ENCODE measurements at places on chromosomes 7 and 10. TPM values are rescaled to one million over a fixed set of nuclear protein-coding genes. Genes with fewer than 3 reads are reported as not detected.

The METTL2B gene
- 17.4 TPM for polyA plus RNA-seq

GRCh38 chr10:98536551-98536950 is 89.8 kb upstream of the HPS1 start:
- H3K4me1 ChIP-seq: no peaks in the 10 kb centered on the region
- H3K4me3 ChIP-seq: no peak overlapping the region
- H3K27me3 ChIP-seq: no peaks in the 10 kb centered on the region
- no peak overlapping the region for H3K27ac ChIP-seq
- peak; percentile 7 for DNase-seq

DNA sequence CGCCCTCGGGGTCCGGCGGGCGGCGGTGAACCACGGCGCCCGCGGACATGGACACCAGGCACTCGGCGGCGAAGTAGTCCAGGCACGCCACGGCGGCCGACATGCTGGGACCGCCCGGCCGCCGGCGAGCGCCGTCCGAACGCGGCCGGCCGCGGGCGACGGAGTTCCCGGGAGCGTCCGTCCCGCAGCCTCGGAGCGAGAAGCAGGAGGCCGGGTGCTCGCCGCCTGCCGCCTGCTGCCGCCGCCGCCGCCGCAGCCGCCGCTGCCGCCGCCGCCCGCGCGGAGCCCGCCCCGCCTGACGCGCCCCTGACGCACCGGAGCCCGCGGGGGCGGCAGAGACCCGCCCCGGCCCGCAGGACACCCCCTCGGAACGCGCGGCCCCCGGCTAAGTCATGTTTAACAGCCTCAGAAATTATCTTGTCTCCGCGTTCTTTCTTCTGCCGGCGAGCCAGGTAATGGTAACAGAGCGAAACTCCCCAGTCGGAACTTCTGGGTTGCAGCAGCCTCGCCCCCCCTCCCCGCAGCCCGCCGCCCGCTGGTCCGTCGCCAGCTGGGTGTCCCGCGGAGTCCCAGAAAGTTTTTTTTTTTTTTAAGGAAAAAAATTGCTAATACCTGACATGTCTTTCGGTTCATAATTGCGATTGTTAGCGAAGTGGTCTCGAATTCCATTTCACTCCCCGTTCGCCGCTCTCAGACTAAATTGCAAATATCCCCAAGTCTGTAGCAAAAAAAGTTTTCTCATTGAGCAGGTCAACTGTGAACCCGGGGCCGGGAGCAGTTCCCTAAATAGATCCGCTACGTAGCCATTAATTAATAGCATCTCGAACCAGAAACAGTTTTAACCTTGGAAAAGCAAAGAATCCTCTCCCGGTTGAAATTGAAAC is at the start of gene KLF14:
TSS of gene KLF14 (minus strand) at position 277 of the 884 bp plus-strand sequence. CDS start at position 103, 174 bp downstream.
- peak within 1 kb of the TSS; percentile 73 for H3K4me3 ChIP-seq
- peaks cover 5% of the 10 kb centered on the region for H3K4me1 ChIP-seq
- DNase-seq: no peak
- peaks cover 55% of the 10 kb centered on the region for H3K27me3 ChIP-seq
- H3K27ac ChIP-seq: no peak within 1 kb of the TSS

DNA sequence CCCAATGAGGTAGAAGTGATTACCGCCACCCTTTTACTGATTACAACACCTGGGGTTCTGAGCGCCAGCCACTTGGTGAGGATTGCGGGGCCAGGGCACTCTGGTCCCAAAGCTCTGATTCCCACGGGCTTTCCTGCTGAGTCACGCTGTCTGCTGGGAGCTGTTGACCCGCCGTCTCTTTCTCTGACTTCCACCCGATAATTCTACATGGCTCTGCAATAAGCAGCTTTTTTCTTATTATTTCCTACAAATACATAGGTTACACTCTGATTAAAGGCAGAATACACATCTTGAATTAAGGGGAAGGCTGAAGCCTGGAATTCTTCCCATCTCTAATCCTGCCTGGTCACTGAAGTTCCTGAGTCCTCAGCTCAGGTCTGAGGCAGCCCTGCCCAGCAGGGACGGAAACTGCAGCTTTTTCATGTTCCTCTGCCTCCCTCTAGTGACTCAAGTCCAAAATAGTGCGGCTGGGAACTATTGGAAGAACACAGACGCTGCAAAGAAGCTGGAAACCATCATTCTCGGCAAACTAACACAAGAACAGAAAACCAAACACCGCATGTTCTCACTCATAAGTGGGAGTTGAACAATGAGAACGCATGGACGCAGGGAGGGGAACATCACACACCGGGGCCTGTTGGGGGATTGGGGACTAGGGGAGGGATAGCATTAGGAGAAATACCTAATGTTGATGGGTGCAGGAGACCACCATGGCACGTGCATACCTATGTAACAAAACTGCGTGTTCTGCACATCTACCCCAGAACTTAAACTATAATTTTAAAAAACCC is 178.3 kb downstream of the PRKCQ start:
- DNase-seq: peak; percentile 83
- H3K36me3 ChIP-seq: no peaks in the 10 kb centered on the region
- H3K27ac ChIP-seq: no peak overlapping the region

- no peak overlapping the region for H3K4me3 ChIP-seq
- H3K36me3 ChIP-seq: no peaks in the 10 kb centered on the region
- DNase-seq: no peak
- peaks cover 9% of the 10 kb centered on the region for H3K27me3 ChIP-seq
- H3K4me1 ChIP-seq: no peaks in the 10 kb centered on the region
- no peak overlapping the region for H3K27ac ChIP-seq
Measured at GRCh38 chr10:124369986-124370385, 48.7 kb downstream of the OAT start.

The MRPS24 gene
- polyA plus RNA-seq: 153 TPM

DNA sequence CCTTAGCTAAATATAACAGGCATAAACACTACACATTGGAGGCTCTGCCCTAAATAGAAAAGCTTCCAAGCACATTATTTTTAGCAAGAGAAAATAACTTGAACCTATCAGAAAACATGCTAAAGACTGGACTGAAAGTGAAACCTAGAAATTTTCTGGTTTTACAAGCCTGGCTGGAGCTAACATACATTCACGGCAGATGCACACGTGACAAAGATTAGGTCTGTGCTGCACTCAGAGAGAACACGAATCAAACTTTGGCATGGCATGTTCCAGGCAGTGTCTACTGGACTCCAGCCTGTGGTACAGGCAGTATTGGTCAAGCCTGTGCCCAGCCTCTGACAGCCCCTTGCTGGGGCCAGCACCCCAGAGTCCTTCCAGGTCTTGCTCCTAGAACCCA is 94.1 kb upstream of the PCBD1 start:
- no peaks in the 10 kb centered on the region for H3K36me3 ChIP-seq
- no peak for DNase-seq
- H3K4me3 ChIP-seq: no peak overlapping the region
- H3K27ac ChIP-seq: no peak overlapping the region

- no peak overlapping the region for H3K4me3 ChIP-seq
- no peak overlapping the region for H3K27ac ChIP-seq
- peaks cover 9% of the 10 kb centered on the region for H3K4me1 ChIP-seq
- DNase-seq: no peak
Measured at GRCh38 chr10:101611096-101611905, 23.2 kb downstream of the DPCD start.

DNA sequence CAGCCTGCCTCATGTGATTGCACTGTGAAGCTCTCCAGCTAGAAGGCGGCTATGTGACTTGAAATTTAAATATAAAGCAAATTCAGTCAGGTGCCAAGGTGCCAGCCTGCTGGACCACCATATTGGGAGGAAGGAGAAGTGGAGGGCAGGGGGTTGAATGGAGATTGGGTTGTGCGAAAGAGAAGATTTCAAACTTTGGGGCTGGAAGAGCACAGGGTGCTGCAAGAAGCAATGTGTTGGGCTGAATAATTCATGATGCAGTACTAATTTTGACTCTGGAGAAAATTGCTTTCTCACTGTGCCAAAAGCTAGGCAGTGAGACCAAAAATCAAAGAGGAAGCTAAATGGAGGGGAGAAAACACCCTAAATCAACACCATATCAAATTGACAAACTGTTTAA is 335.3 kb downstream of the NRG3 start:
- DNase-seq: no peak
- no peaks in the 10 kb centered on the region for H3K27me3 ChIP-seq

The LIPN gene
- not detected for polyA plus RNA-seq

GRCh38 chr7:95265634-95266033 is 58.7 kb downstream of the PON1 start:
- H3K4me1 ChIP-seq: no peaks in the 10 kb centered on the region
- H3K4me3 ChIP-seq: no peak overlapping the region

The ITIH2 gene
- 1,430 TPM for polyA plus RNA-seq

GRCh38 chr10:116038259-116038658 is 234.7 kb downstream of the GFRA1 start:
- DNase-seq: peak; percentile 37
- no peak overlapping the region for H3K27ac ChIP-seq
- no peak overlapping the region for H3K4me3 ChIP-seq
- no peaks in the 10 kb centered on the region for H3K36me3 ChIP-seq
- H3K27me3 ChIP-seq: no peaks in the 10 kb centered on the region

DNA sequence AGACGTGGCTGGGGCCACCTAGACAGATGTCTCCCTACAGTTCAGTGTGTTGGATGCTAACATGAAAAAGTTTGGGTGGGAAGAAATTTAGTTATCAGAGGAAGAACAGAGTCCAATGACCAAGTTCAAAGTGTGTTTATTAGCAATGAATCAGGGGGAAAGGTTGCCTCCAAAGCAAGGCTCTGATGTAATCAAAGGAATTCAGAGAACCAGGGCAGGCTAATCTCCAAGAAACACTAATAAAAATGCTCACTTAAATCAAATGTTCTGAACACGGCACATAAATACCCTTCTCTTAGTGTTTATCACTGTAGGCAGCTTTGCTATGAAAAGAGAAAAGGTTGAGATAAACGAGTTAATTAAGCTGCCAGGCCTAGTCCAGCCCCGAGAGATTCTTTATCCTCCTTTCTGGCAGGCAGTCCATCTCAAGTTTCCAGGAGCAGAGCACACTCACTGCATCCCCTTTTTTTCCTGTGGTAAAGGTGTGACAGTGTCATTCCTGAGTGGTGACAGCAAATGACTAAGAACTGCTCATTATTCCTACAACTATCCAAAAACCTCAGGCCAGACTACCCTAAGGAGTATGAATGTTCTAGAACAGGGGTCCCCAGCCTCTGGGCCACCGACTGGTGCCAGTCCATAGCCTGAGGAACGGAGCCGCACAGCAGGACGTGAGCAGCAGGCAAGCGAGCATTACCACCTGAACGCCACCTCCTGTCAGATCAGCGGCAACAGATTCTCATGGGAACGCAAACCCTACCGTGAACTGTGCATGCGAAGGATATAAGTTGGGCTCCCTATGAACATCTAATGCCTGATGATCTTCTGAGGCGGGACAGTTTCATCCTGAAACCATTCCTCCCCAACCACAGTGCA is 66.9 kb upstream of the FHIP2A start:
- H3K27ac ChIP-seq: no peak overlapping the region
- DNase-seq: no peak
- H3K36me3 ChIP-seq: no peaks in the 10 kb centered on the region
- H3K27me3 ChIP-seq: peaks cover 8% of the 10 kb centered on the region
- no peaks in the 10 kb centered on the region for H3K4me1 ChIP-seq

GRCh38 chr10:5457741-5458140 is 41.6 kb downstream of the CALML5 start:
- no peak for DNase-seq
- H3K36me3 ChIP-seq: peaks cover 68% of the 10 kb centered on the region
- H3K4me3 ChIP-seq: no peak overlapping the region
- H3K4me1 ChIP-seq: no peaks in the 10 kb centered on the region

GRCh38 chr7:77330169-77330882 is 85.8 kb downstream of the GSAP start:
- DNase-seq: no peak
- H3K36me3 ChIP-seq: peaks cover 18% of the 10 kb centered on the region
- H3K4me3 ChIP-seq: no peak overlapping the region
- H3K27ac ChIP-seq: no peak overlapping the region
- no peaks in the 10 kb centered on the region for H3K27me3 ChIP-seq

The NXPH1 gene
- polyA plus RNA-seq: not detected

DNA sequence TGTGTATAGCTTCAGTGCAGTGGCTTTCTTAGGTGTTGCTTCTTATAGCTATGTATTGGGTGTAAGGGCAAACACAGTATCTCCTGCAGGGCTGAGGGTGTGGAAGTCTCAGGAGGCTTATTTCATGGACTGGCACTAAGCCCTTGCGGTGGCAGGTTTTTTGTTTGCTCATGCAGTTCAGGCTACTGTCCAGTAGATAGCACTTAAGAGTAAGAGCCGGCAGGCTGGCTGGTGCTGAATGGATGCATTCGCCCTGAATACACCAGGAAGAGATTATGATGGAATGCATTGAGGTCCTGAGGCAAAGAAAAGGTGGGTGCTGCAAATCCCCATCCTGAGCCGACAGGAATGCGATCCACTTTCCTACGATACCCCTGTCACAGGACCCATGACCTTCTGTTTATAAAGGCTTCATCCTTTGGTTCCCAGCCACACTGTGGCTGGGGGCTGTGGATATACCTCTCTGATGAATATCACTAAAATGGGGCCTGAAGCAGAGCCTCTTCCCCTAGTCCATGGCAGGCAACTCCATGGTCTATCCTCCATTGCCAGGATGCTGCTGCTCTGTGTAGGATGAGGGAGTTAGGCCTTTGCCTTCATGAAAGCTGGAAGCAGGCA is 44.9 kb downstream of the ANXA8 start:
- no peak overlapping the region for H3K27ac ChIP-seq
- H3K4me1 ChIP-seq: no peaks in the 10 kb centered on the region
- H3K4me3 ChIP-seq: no peak overlapping the region
- H3K36me3 ChIP-seq: no peaks in the 10 kb centered on the region

DNA sequence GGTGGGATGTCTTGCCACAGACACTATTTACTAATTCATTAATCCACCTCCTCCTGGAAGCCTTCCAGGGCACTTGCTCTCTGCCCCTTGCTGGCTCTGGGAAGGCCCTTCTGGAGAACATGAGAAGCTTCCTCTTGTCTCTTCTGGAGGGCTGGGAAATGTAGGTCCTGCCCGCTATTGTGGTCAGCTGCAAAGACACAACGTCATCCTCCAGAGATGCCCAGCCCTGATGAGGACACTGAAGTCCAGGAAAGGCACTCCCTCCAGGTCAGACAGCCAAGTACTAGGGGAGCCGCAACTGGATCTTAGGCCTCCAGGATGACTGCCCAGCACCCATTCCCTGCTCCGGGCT is 9.6 kb upstream of the TACR2 start:
- H3K36me3 ChIP-seq: no peaks in the 10 kb centered on the region
- H3K27ac ChIP-seq: peak overlapping the region; percentile 21
- H3K4me3 ChIP-seq: no peak overlapping the region
- no peak for DNase-seq
- H3K4me1 ChIP-seq: peaks cover 51% of the 10 kb centered on the region

The GARIN1A gene
- 0.12 TPM for polyA plus RNA-seq

Measured in HepG2 (cell line).